ENCODE measurements at places on chromosomes 1 and 21. TPM values are rescaled to one million over a fixed set of nuclear protein-coding genes. Genes with fewer than 3 reads are reported as not detected.

PTPN22 gene
- 15.8 TPM for total RNA-seq

AMY1C gene
- not detected for total RNA-seq

GON4L gene
- total RNA-seq: 48.1 TPM

SPRR2G gene
- total RNA-seq: not detected

CYP4B1 gene
- total RNA-seq: not detected

BEST4 gene
- not detected for total RNA-seq

TMEM52 gene
- total RNA-seq: 1.7 TPM

MANEAL gene
- 0.43 TPM for total RNA-seq

NBPF19 gene
- 6.4 TPM for total RNA-seq
